ENCODE measurements at places on chromosomes 11 and 22.

- DNase-seq, result no peak
These were observed 12.0 kb downstream of the ETS1 start for GRCh38 chr11:128575174-128575960.

GRCh38 chr11:34595960-34596644, 24.8 kb upstream of the EHF start:
- DNase-seq, result no peak

GRCh38 chr11:9069862-9070470, 21.4 kb downstream of the SCUBE2 start:
- no peak for DNase-seq

DNA sequence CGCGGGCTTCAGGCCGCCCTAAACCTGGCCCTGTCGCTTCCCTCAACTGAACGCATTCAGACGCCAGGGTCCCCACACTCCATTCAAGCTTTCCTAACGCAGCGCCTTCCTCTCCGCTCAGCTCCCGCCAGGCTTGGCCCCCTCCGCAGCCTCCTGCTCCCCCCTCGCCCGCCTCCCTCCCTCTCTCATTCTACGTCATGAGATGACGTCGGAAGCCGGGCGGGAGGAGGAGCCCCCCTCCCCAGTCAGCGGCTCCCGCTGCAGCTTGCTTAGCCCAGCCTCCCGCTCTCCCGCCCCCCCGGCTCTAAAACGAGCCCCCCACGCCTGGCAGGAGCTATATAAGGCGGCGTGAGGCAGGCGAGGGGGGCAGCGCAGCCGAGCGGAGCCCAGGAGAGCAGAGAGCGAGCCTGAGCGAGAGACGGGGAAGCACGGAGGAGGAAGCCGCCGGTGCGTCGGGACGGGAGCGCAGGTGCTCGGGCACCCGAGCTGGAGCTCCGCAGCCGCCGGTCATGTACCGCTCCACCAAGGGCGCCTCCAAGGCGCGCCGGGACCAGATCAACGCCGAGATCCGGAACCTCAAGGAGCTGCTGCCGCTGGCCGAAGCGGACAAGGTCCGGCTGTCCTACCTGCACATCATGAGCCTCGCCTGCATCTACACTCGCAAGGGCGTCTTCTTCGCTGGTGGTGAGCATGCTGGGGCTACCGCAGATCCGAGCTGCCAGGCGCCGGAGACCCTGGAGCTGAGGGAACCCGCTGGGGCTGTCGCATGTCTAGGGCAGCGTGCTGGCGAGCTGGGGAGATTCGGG, at the start of gene NPAS4:
Gene NPAS4, plus strand, starts transcription at position 365 of the 806 bp plus-strand sequence. Its CDS starts 145 bp downstream, at position 510.
- DNase-seq, result no peak

DNA sequence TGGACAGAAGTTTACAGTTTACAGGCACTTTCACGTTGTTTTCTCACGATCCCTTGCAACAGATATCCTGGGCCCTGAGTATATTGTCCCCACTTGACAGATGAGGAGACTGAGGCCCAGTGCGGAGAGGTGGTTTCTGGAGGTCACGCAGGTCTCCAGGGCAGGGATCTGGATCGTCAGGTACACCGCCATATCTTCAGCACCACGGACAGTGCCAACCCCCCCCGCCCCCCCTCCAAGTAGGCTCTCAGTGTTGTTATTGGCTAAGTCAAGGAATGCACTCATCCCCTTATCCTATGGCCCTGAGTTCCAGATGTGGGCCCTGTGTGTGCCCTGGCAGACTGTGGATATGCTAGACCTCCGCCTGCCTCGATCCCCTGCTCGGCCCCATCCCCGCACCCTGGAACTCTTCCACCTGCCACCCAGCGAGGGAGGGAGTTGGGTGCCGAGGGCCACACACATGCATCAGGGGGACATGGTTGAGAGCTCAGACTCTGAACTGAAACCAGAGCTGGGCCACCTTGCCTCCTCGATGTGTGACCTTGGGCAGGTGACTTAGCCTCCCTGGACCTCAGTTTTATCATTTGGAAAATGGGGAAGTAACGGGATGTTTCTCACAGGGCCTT, 37.5 kb downstream of the MPPED1 start:
- no peak for DNase-seq

GRCh38 chr11:114317787-114318137, 21.6 kb downstream of the NNMT start:
- peak; percentile 71 for DNase-seq

DNA sequence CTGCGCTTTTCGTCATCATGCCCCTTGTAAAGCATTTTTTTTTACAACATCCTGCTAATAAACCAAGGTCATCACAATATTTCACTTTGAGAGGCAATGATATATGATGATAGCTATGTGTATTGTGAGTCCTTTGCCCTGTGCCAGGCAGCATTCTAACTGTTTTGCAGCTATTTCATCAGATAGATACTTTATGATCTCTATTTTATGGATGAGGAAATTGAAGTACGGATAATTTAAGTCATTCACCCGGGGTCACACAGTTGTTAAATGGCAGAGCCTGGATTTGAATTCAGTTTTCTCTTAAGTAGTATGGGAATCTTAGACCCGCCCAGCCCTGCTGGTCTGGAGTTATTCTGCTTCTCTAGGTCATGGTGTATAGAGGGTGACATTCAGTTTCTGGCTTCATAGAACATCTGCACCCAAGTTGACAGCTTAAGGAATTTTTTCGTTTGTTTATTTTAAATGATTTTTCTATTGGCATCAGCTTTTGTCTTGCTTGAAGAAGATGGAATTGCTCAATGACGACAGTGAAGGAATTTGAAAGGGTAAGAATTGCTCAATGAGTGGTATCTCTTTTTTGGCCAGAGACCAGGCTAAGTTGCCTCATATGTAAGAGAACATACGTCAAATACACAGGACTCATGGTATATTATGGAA, 926 bp downstream of the PRR5L start:
- DNase-seq, result peak; percentile 42

DNA sequence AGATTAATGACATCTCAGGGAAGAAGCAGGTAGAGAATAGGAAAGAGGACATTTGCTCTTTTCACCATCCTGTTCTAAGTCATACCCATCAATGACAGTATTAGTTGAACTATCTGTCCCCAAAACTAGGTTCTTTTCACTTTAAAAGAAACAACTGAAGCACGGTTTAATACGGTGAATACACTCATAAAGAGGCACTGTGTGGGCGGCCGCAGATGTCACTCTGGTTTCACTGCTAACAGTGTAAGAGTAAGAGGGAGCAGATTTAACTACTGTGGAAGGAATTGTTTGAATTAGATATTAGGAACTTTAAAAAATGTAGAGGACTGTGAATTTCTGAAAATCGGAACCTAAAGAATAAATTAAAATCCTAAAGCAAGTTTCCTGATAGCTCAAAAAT, 49.5 kb downstream of the VSIG10L2 start:
- DNase-seq, result no peak

DNA sequence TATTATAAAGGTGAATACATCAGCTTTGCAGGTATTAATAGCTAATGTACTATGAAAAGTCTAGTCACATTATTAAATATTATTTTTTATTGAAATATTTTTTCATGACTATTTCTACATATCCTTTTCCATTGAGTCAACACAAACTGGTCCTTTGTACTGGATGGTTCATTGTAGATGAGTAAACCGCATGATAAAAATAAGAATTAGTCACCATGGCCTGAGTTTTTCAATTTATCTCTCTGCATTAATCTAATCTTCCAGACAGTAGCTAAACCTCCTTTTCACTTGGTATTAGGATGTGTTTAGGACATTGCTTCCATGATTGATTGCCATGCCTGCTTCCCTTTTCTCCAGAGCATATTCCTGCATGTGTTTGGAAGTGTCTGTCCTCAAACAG, 439.4 kb upstream of the ARHGAP42 start:
- no peak for DNase-seq

DNA sequence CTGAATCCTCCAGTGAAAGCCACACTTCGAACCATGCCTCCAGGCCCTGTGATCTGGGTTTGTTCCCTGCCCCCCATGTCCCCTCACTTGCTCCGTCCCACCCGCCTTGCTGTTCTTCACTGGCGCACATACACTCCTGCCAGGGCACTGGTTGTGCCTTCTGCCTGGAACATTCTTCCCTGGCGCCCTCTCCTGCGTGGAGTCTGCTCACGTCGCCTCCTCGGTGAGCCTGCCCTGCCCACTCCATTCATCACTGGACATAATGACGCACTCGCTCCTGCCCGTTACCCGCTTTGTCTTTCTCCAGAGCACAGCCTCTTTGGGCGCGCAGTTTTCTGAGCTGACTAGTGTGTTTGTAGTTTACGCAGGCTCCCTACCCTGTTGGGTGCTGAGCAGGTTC, 21.0 kb upstream of the MIEF1 start:
- no peak for DNase-seq

- no peak for DNase-seq
These were observed 77.9 kb upstream of the WNT11 start for GRCh38 chr11:76284161-76284560.

DNA sequence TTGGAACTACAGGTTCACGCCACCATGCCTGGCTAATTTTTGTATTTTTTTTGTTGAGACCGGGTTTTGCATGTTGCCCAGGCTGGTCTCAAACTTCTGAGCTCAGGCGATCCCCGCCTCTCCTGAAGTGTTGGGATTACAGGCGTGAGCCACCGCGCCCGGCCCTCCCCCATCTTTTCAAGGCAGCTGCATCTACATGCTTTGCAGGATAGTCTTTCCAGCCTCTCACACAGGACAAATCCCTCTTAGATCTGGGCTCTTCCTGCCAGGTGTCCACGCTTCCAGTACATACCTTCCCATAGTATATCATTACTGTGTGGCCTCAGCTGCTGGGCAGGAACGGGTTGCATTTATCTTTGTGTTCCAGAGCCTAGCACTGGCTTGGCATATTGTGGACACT, 49.7 kb downstream of the C11orf96 start:
- DNase-seq, result no peak

- DNase-seq, result no peak
These were observed 960.1 kb upstream of the FAT3 start for GRCh38 chr11:91264481-91264880.

GRCh38 chr22:23270212-23270733, 90.0 kb downstream of the BCR start:
- DNase-seq, result no peak

DNA sequence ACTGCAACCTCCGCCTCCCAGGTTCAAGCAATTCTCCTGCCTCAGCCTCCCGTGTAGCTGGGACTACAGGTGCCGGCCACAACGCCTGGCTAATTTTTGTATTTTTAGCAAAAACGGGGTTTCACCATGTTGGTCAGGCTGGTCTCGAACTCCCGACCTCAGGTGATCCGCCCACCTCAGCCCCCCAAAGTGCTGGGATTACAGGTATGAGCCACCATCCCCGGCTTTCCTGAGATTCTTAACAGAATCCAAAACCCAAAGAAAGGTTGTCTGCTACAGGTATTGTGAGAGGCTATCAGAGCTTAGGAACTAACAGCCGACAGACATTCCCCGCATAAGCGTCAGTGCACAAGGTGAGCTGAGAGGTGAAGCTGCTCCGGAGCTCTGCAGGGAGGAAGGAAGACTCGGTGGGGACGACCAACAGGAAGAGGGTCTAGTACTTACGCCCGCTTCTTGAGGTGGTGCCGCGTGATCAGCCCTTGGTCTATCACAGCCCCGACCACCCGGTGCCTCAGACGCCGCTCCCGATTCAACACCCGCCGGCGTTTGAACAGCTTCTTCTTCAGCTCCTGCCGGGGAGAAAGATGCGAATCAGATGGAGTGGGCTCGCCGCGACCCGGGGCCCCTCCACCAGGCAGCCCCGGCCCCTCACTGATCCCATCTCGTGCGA, 470 bp downstream of the C11orf98 start:
- no peak for DNase-seq

GRCh38 chr11:72229336-72229924, 4.9 kb downstream of the INPPL1 start:
- DNase-seq, result no peak

DNA sequence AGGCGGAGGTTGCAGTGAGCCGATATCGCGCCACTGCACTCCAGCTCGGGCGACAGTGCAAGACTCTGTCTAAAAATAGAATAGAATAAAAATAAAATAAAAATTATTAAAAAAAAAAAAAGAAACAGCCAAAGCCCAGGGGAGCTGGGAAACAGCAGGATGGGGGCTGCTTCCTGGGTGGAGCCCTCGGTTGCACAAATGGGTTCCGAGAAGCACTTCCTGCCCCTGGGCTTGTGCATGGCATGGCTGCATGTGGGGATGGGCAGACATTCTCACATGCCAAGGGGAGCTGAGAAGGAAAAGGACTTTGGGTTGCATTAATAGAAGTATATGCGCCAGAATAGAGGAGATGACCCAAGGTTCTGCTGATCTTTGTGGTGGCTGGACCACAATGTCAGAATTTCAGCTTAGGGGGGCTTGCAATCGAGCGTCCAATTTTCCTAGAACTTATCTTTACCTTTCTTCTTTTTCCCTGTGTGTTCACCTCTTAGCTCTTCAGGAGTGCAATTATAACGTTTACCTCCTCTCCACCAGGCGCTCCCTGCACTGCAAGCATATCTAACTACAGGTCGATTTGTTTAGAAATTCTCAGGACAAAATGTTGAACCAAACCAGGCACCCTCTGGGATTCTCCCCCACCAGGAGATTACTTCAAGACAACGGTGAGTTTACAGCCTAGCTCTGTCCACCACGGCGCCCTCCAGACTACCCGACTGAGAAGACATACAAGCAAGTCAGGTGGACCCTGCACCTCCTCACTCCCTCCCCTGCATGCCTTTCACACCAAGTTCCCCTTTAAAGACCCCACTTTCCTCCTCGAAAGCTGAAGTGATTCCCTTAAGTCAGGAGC, 53.2 kb downstream of the SHISAL1 start:
- DNase-seq, result no peak

DNA sequence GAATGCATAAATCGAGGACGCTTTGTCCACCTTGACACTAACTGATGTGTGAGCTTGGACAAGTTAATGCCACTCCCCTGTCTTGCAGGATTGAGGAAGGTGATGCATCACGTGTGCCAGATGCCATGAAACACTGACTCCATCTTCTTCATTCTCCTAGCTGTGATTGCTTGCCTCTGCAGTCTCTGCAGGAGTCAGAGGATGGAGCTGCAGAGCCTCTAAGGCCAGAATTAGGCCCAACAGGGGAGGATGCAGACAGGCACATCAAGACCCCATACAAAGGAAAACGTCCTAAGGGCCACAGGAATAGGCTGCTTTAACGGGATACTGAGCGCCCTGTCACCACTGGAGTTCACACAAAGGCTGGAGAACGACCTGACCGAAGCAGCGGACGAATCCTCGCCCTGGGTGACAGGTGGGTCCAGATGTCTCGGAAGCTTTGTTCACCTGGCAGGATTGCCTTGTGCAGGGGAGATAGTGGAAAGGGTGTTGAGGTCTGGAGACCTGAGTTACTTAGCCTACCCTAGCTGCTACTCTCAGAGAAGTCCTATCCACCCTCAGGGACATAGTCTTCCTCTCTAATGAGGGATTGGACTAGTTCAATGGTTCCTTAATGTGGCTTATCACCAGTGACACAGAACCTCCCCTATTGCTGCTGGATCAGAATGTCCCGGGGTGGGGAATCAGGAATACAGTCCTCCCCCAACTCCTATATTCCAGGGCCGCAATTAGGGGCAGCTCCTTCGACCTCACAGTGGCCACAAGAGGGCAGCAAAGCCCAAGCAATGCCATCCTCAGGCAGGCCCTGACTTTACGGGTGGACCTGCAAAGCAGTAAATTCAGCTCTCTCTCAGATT, 32.4 kb downstream of the DBX1 start:
- DNase-seq, result peak; percentile 71

- peak; percentile 56 for DNase-seq
These were observed 851 bp downstream of the PTDSS2 start for GRCh38 chr11:450809-451451.
